Lower lobe of right lung (tissue), 2 donors: ENCODE measurements at places on chromosomes 5 and 9. TPM values are rescaled to one million over a fixed set of nuclear protein-coding genes. Genes with fewer than 3 reads are reported as not detected.

- DNase-seq, result no peak
These were observed 5.7 kb downstream of the MAPKAP1 start for GRCh38 chr9:125701351-125701750.

GRCh38 chr5:107826311-107827000 lies 155.7 kb upstream of the EFNA5 start:
- DNase-seq, result no peak

The PCDHGA6 gene
- total RNA-seq, result 3.2 TPM

The SLC46A2 gene
- total RNA-seq, result 13.7 TPM

GRCh38 chr9:136225748-136226679 lies 19.6 kb downstream of the QSOX2 start:
- DNase-seq, result peak; percentile 67

DNA sequence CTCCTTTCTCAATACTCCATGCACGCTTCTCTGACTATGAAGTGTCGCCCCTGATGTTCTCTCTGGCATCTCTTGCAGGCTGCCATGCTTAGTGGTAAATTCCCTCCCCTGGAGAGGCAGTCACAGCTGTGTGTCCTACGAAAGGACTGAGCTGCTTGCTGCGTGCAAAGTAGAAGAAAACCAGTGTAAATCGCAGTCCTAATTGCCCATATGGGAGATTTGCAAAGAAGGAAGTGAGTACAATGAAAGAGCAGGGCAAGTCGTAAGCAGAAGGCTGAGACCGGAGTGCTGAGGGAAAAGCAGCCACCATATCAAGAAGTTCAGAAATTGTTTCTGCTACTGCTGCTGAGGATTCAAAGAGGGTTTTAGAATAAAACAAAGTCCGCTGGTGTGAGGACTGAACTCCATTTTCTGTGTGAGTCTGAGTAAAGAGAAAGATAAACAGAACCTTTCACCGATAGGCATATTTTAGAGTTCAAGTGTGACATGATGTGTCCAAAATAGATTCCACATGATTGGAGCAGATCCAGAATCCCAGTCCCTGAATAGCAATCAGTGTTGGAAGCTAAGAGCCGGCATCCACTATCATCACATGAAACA lies 507.8 kb upstream of the MPDZ start:
- no peak for DNase-seq

The DAB2 gene
- 164 TPM for total RNA-seq

DNA sequence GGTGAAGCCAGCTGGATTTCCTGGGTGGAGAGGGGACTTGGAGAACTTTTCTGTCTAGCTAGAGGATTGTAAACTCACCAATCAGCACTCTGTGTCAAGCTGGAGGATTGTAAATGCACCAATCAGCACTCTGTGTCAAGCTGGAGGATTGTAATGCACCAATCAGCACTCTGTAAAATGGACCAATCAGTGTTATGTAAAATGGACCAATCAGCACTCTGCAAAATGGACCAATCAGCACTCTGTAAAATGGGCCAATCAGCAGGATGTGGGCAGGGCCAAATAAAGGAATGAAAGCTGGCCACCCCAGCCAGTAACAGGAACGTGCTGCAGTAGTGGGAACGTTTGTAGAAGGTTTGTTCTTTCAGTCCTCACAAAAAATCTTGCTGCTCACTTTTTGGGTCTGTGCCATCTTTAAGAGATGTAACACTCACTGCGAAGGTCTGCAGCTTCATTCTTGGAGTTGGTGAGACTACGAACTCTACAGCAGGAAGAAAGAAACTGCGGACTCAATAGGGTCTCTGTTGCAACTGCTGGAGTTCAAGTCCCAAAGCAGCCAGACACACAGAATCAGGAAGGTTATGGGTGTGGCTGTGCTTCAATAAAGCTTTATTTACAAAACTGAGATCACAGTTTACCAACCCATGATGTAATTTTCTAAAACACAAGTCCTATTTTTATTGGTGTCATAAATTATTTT lies 145.7 kb upstream of the ERCC6L2 start:
- DNase-seq, result no peak

The PCDHGC5 gene
- total RNA-seq, result 1.8 TPM
